ENCODE measurements at places on chromosomes 4 and X. TPM values are rescaled to one million over a fixed set of nuclear protein-coding genes. Genes with fewer than 3 reads are reported as not detected.

ADAMTS3 gene
- total RNA-seq = 2.8 TPM

PLAC8 gene
- 2.4 TPM for total RNA-seq

RNF150 gene
- total RNA-seq = 62.1 TPM

MAOB gene
- total RNA-seq = 3.2 TPM

GDPD2 gene
- total RNA-seq = 1.5 TPM

MFAP3L gene
- total RNA-seq = 4.1 TPM

ENPEP gene
- 31.5 TPM for total RNA-seq

SUPT20HL1 gene
- total RNA-seq = not detected

ODAPH gene
- not detected for total RNA-seq

HSFX3 gene
- not detected for total RNA-seq

ARHGAP36 gene
- 172 TPM for total RNA-seq

NELFA gene
- total RNA-seq = 33.1 TPM

CYBB gene
- total RNA-seq = 9.3 TPM

SSX2 gene
- not detected for total RNA-seq

SCML2 gene
- 5.5 TPM for total RNA-seq

XPNPEP2 gene
- 0.72 TPM for total RNA-seq

NDUFA1 gene
- 47.7 TPM for total RNA-seq

GPR78 gene
- total RNA-seq = 1.3 TPM

PLS3 gene
- 133 TPM for total RNA-seq

ARL9 gene
- not detected for total RNA-seq

GAGE12H gene
- total RNA-seq = not detected

CRMP1 gene
- total RNA-seq = 7.3 TPM

UGT2A1 gene
- total RNA-seq = not detected

ARSJ gene
- 9.5 TPM for total RNA-seq

PHOX2B gene
- not detected for total RNA-seq
